ENCODE measurements at places on chromosomes 1 and 21. TPM values are rescaled to one million over a fixed set of nuclear protein-coding genes. Genes with fewer than 3 reads are reported as not detected.

DNA sequence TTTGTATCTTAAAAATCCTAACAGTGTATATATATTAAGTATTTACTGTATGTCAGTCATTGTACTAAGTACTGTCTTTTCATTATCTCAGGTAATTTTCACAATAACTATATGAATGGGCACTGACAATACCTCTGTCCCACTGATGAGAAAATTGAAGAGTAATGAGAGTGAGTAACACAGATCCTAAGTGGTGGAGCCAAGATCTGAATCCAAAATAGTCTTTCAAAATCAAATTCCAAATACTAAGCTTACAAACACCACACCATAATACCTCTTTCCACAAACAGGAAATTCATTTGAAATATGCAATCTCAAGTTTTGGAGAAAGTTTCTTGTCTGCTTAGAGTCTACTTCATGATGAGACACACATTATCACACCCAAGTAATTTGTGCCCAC lies 105.9 kb upstream of the EDEM3 start:
- no peaks in the 10 kb centered on the region for H3K36me3 ChIP-seq
- no peaks in the 10 kb centered on the region for H3K27me3 ChIP-seq
- no peak for DNase-seq
- peaks cover 3% of the 10 kb centered on the region for H3K4me1 ChIP-seq
- H3K4me3 ChIP-seq = no peak overlapping the region

GREM2 gene
- total RNA-seq = 8.8 TPM

KCNA3 gene
- 5.4 TPM for total RNA-seq

DNA sequence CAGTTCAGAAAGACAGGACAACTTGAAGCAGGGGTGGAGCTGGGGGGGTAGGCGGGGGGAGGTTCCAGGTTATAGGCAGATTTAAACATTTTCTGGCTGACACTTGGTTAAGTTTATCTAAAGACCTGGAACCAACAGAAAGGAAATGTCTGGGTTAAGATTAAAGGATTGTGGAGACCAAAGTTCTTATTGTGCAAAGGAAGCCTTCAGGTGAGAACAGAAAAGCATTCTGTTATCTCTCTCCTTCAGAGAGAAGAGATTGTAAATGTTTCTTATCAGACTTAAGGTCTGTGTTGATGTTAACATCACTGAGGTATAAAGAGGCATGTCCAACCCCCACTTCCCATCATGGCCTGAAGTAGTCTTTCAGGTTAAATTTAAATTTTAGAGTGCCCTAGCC lies 3.7 kb upstream of the ACADM start:
- no peak for DNase-seq
- peaks cover 7% of the 10 kb centered on the region for H3K4me1 ChIP-seq
- H3K27ac ChIP-seq = no peak overlapping the region

DNA sequence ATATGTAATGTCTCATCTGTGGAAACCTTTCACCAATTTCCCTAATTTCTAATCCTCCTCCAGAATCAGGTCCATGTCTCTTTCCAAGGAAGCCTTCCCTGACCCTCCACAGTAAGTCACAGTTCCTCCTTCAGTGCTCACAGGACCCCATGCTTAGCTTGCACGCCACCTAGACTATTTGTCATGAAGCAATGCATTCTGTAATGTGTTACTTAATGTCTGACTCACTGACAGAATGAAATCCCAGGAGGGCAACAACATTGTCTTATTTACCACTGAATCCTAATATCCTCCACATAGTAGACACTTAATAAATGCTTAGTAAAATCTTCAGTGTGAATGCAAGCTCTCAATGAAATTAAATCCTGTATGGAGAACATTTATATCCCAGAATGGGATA lies 245.9 kb upstream of the PLD5 start:
- H3K4me1 ChIP-seq = no peaks in the 10 kb centered on the region
- no peak for DNase-seq
- H3K36me3 ChIP-seq = no peaks in the 10 kb centered on the region
- no peaks in the 10 kb centered on the region for H3K27me3 ChIP-seq
- no peak overlapping the region for H3K27ac ChIP-seq

ANKRD65 gene
- total RNA-seq = 30.2 TPM

DNA sequence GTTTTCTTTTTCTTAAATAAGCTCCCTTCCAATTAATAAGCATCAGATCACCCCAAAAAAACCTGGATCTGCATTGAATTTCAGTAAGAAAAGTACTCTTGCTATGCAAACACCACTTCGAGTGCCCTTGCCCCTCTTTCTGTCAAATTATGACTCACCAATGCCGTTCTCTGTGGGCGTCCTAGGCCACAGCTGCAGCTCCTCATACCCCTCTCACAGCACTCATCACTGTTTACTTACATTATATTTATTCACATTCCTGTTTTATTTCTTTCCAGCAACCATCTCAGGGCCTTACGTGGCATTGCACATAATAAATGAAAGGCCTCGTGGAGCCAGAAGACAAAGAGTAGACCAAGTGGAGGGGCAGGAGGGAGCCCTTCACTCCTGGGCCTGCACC lies 99.1 kb upstream of the CTTNBP2NL start:
- peak; percentile 55 for DNase-seq
- H3K4me1 ChIP-seq = no peaks in the 10 kb centered on the region
- H3K36me3 ChIP-seq = no peaks in the 10 kb centered on the region
- H3K27me3 ChIP-seq = no peaks in the 10 kb centered on the region
- H3K4me3 ChIP-seq = no peak overlapping the region
- H3K27ac ChIP-seq = no peak overlapping the region

- no peaks in the 10 kb centered on the region for H3K27me3 ChIP-seq
- H3K4me3 ChIP-seq = no peak overlapping the region
- DNase-seq = no peak
- peaks cover 3% of the 10 kb centered on the region for H3K4me1 ChIP-seq
- H3K27ac ChIP-seq = no peak overlapping the region
- peaks cover 55% of the 10 kb centered on the region for H3K36me3 ChIP-seq
Measured at GRCh38 chr1:185297982-185298381, 19.1 kb downstream of the IVNS1ABP start.

- H3K36me3 ChIP-seq = no peaks in the 10 kb centered on the region
- H3K27me3 ChIP-seq = no peaks in the 10 kb centered on the region
- H3K4me1 ChIP-seq = no peaks in the 10 kb centered on the region
- H3K4me3 ChIP-seq = no peak overlapping the region
- H3K27ac ChIP-seq = no peak overlapping the region
- DNase-seq = no peak
Measured at GRCh38 chr1:107228704-107229371, 88.0 kb downstream of the NTNG1 start.

DNA sequence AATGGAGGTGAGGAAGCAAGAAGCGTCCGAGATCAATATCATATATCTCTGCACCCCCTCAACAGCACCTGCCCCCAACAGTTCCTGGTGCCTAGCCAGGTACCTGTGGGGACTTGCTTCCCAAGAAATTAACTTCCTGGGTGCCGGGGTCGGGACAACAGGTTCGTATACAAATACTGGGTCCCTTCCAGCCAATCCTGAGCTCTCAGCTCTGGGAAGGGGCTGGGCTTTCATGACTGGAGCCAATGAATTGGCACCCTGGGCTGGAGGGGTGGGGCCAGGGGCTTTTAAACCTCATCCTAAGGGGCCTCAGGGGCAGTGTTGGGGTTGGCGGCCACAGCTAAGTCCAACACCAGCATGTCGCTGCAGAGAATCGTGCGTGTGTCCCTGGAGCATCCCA lies at the start of gene PADI3:
TSS of gene PADI3 (plus strand) at position 318 of the 400 bp plus-strand sequence. CDS start at position 358, 40 bp downstream.
- no peak within 1 kb of the TSS for H3K27ac ChIP-seq
- no peaks in the 10 kb centered on the region for H3K4me1 ChIP-seq
- no peak within 1 kb of the TSS for H3K4me3 ChIP-seq
- no peaks in the 10 kb centered on the region for H3K36me3 ChIP-seq
- no peak for DNase-seq
- H3K27me3 ChIP-seq = no peaks in the 10 kb centered on the region

DNA sequence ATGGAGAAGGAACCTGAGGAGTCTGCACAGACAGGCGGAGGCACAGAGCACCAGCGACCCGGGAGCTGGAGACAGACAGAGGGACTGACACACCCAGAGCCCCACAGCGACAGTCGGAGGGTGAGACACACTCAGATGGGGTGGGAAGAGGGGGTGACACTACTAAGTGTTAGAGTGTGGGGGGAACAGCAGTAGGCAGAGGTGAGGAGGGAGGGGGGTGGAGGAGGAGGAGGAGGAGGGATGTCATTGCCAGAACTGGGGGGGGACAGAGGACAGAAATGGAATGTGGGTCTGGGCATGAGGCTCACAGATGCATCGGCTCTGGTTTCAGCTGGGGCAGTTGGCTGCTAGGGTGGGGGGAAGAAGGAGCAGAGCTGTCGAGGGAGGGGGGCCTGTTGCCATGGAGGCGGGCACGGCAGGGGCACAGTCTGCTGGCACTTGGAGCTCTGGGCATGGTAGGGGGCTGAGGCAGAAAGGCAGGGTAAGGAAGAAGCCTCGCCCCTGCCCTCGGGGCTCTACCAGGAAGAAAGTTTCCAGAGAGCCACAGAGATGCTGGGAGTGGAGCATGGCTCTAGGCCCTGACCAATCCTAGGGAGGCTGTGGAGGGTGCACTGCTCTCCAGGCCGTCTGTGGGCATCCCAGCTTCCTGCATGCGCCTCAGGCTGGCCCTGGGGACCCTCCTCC lies 37.3 kb downstream of the AHDC1 start:
- H3K27ac ChIP-seq = no peak overlapping the region
- peaks cover 72% of the 10 kb centered on the region for H3K4me1 ChIP-seq
- H3K36me3 ChIP-seq = no peaks in the 10 kb centered on the region
- DNase-seq = no peak
- no peaks in the 10 kb centered on the region for H3K27me3 ChIP-seq

OR2T11 gene
- total RNA-seq = not detected

HJV gene
- not detected for total RNA-seq

GRCh38 chr21:38455403-38455802 lies 42.9 kb downstream of the ERG start:
- H3K4me1 ChIP-seq = no peaks in the 10 kb centered on the region
- no peak for DNase-seq
- no peaks in the 10 kb centered on the region for H3K27me3 ChIP-seq
- H3K27ac ChIP-seq = no peak overlapping the region
- H3K36me3 ChIP-seq = no peaks in the 10 kb centered on the region

PALMD gene
- 32.2 TPM for total RNA-seq

SMIM1 gene
- total RNA-seq = 11.0 TPM

C1orf141 gene
- total RNA-seq = 5.7 TPM

DNA sequence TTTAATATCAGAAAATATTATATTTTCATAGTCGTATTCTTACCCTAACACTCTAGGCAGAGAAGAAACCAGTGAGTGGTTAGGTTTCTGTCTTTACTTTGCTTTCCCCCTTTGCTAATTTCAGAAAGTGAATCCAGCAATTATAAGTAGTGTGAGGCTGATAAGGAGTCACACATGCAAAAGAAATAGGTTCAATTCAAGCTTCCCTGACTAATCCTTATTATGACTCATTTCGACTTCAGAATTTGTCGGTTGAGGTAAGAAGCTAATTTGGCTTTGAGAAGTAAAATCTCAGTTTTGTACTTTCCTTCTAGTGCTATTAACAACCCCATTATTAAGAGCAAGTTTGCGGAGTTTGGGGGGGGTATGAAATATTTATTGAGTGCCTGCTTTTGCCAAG lies 22.4 kb downstream of the ESRRG start:
- DNase-seq = no peak
- no peaks in the 10 kb centered on the region for H3K4me1 ChIP-seq
- H3K27ac ChIP-seq = no peak overlapping the region
- no peaks in the 10 kb centered on the region for H3K27me3 ChIP-seq
- no peak overlapping the region for H3K4me3 ChIP-seq

ETV3L gene
- not detected for total RNA-seq

ANGPTL3 gene
- not detected for total RNA-seq

C1orf87 gene
- 13.8 TPM for total RNA-seq

DNA sequence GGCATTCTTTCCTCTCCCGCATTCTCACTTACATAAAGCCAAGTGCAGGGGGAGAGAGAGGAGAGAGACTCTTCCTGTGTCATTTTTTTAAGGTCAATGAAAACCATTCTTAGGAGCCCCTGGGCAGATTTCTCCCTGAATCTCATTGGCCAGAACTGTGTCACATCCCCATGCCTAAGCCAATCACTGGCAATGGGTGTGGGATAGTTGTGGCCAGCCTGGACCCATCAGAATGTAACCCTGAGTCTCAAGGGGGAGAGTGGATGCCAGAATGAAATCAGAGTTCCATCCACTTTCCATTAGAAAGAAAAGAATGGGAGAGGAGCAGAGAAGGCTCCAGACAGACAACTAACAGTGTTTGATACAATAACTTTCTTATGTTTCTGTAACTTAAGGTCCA lies 31.2 kb upstream of the COQ8A start:
- no peaks in the 10 kb centered on the region for H3K36me3 ChIP-seq
- no peak overlapping the region for H3K4me3 ChIP-seq
- H3K4me1 ChIP-seq = no peaks in the 10 kb centered on the region
- no peak overlapping the region for H3K27ac ChIP-seq
- DNase-seq = no peak
- H3K27me3 ChIP-seq = no peaks in the 10 kb centered on the region

- H3K27me3 ChIP-seq = peaks cover 5% of the 10 kb centered on the region
- DNase-seq = no peak
- H3K36me3 ChIP-seq = no peaks in the 10 kb centered on the region
- peaks cover 3% of the 10 kb centered on the region for H3K4me1 ChIP-seq
- H3K4me3 ChIP-seq = no peak overlapping the region
Measured at GRCh38 chr1:6928106-6928885, 143.0 kb downstream of the CAMTA1 start.

DNA sequence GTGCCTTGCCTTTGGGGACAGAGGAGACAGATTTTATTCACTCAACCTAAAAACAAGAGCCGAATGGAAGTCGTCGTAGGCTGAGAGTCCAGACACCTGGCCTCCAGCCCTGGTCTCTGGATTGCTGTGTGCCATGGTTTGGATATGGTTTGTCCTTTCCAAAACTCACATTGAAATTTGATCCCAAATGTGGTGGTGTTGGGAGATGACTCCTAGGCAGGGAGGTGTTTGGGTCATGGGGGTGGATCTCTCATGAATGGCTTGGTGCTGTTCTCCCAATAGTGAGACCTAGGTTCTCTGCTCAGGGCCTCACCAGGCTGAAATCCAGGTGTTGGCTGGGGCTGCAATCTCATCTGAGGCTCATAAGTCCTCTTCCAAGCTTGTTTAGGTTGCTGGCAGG lies 75.5 kb downstream of the FOXD2 start:
- H3K27ac ChIP-seq = no peak overlapping the region
- peaks cover 6% of the 10 kb centered on the region for H3K4me1 ChIP-seq
- H3K27me3 ChIP-seq = no peaks in the 10 kb centered on the region
- no peak overlapping the region for H3K4me3 ChIP-seq
- H3K36me3 ChIP-seq = no peaks in the 10 kb centered on the region

DNA sequence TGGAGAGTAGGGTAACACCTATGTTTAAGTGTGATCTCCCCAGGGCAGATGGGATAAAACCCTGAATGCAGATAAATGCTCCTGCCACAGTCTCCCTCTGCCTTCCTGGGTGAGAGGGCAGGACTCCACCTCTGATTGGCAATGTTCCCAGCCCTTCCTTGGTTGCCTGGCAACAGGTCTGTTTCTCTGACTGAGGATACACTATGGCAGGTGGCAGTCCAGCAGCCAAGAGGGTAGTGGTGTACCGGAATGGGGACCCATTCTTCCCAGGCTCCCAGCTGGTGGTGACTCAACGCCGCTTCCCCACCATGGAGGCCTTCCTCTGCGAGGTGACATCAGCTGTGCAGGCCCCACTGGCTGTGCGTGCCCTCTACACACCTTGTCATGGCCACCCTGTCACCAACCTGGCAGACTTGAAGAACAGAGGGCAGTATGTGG lies at the start of gene DCDC2B:
TSS of gene DCDC2B (plus strand) at position 199 of the 438 bp plus-strand sequence. CDS start at position 204, 5 bp downstream.
- DNase-seq = peak; percentile 67
- H3K4me1 ChIP-seq = peaks cover 5% of the 10 kb centered on the region
- no peak within 1 kb of the TSS for H3K27ac ChIP-seq
- no peaks in the 10 kb centered on the region for H3K27me3 ChIP-seq
- H3K36me3 ChIP-seq = no peaks in the 10 kb centered on the region

Data from lung (tissue), 17 donors.